ENCODE measurements at places on chromosomes 4 and X.

- no peaks in the 10 kb centered on the region for H3K36me3 ChIP-seq
- no peaks in the 10 kb centered on the region for H3K27me3 ChIP-seq
- H3K27ac ChIP-seq, result no peak overlapping the region
- peaks cover 2% of the 10 kb centered on the region for H3K4me1 ChIP-seq
- H3K4me3 ChIP-seq, result no peak overlapping the region
- DNase-seq, result no peak
These were observed 207.9 kb downstream of the HS6ST2 start for GRCh38 chrX:132750331-132751062.

GRCh38 chr4:176549161-176549865, 229.5 kb downstream of the SPCS3 start:
- no peaks in the 10 kb centered on the region for H3K4me1 ChIP-seq
- DNase-seq, result no peak
- H3K36me3 ChIP-seq, result no peaks in the 10 kb centered on the region
- no peak overlapping the region for H3K27ac ChIP-seq
- H3K4me3 ChIP-seq, result no peak overlapping the region

GRCh38 chr4:173370130-173370476, 651 bp upstream of the SAP30 start:
- peaks cover 25% of the 10 kb centered on the region for H3K4me1 ChIP-seq
- no peak for DNase-seq
- no peaks in the 10 kb centered on the region for H3K27me3 ChIP-seq
- H3K4me3 ChIP-seq, result peak overlapping the region; percentile 99
- H3K27ac ChIP-seq, result peak overlapping the region; percentile 89
- peaks cover 28% of the 10 kb centered on the region for H3K36me3 ChIP-seq

DNA sequence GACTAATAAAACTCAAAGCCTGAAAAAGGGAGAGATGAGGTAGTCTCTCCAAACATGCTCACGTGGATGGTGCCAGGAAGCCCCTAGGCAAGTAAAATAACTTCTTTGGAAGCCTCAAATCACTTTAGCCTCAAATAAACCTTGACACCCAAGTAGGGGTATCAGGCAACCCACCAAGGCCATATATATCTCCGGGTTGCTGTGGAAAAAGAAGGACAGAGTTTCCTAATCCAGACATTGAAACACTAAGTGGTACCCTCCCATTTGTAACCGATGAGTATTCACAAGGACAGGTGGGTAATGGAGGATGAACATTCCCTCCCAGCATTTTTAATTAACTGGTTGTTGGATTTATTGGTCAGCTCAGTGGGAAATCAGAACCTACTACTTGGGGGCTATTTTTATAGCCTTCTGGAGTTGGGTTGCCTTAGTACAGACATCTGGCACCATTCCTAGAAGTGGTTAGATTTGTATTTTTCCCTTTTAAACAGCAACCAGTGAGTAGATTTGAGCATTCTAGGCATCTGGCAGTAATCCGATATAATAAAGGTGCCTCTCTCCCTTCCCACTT, 87.7 kb downstream of the GPC3 start:
- H3K4me3 ChIP-seq, result no peak overlapping the region
- no peak for DNase-seq
- no peak overlapping the region for H3K27ac ChIP-seq
- H3K27me3 ChIP-seq, result no peaks in the 10 kb centered on the region
- no peaks in the 10 kb centered on the region for H3K4me1 ChIP-seq

- no peaks in the 10 kb centered on the region for H3K4me1 ChIP-seq
- H3K4me3 ChIP-seq, result no peak overlapping the region
- no peaks in the 10 kb centered on the region for H3K27me3 ChIP-seq
- H3K36me3 ChIP-seq, result no peaks in the 10 kb centered on the region
- no peak overlapping the region for H3K27ac ChIP-seq
These were observed 581.4 kb downstream of the RAB28 start for GRCh38 chr4:12902735-12903134.

- H3K4me1 ChIP-seq, result no peaks in the 10 kb centered on the region
- no peak for DNase-seq
- H3K36me3 ChIP-seq, result no peaks in the 10 kb centered on the region
- no peak overlapping the region for H3K27ac ChIP-seq
These were observed 535.3 kb upstream of the RPS6KA3 start for GRCh38 chrX:20802036-20802435.

DNA sequence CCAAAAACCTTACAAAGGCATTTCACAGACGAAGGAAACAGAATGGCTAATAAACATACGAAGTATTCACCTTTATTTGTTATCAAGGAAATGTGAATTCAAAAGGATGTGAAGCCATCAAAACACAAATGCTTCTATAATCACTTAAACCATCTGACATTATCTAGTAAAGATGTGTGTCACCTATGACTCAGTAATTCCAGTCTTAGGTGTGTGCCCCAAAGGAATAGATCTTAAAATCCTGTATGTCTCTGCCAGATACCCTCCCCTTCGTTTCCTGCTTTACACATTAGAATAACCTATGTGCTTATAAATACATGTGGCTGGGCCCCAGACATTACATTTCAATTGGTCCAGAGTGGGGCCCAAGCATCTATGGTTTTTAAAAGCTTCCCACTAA, 41.8 kb upstream of the CEP135 start:
- H3K36me3 ChIP-seq, result peaks cover 5% of the 10 kb centered on the region
- peak overlapping the region; percentile 51 for H3K4me3 ChIP-seq
- no peak for DNase-seq
- no peaks in the 10 kb centered on the region for H3K27me3 ChIP-seq
- no peaks in the 10 kb centered on the region for H3K4me1 ChIP-seq

- no peaks in the 10 kb centered on the region for H3K36me3 ChIP-seq
- no peak for DNase-seq
- no peak overlapping the region for H3K4me3 ChIP-seq
- no peaks in the 10 kb centered on the region for H3K27me3 ChIP-seq
- H3K4me1 ChIP-seq, result no peaks in the 10 kb centered on the region
These were observed 1113.1 kb downstream of the STIM2 start for GRCh38 chr4:27973700-27974099.

GRCh38 chrX:106450405-106450804, 161.4 kb upstream of the RADX start:
- H3K4me3 ChIP-seq, result no peak overlapping the region
- no peaks in the 10 kb centered on the region for H3K27me3 ChIP-seq

DNA sequence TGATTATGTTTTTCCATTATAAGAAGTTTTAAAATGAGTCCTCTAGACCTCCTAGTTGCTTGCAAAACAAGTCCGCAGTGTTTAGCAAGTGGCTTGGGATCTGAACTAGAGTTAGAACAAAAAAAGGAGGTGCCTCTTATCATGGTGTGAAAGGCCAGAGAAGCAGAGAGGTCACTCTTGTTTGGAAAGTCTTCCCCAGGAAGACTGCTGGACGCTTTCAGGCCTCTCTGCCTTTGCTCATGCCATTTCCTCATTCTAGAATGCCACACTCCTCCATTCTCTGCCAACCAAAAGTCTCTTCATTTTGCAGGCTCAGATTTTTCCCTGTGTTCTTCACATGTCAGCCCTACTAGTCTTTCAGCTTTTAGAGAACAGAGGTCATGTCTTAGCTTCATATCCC, 14.9 kb downstream of the PARM1 start:
- H3K4me3 ChIP-seq, result no peak overlapping the region
- no peak overlapping the region for H3K27ac ChIP-seq
- no peaks in the 10 kb centered on the region for H3K36me3 ChIP-seq

DNA sequence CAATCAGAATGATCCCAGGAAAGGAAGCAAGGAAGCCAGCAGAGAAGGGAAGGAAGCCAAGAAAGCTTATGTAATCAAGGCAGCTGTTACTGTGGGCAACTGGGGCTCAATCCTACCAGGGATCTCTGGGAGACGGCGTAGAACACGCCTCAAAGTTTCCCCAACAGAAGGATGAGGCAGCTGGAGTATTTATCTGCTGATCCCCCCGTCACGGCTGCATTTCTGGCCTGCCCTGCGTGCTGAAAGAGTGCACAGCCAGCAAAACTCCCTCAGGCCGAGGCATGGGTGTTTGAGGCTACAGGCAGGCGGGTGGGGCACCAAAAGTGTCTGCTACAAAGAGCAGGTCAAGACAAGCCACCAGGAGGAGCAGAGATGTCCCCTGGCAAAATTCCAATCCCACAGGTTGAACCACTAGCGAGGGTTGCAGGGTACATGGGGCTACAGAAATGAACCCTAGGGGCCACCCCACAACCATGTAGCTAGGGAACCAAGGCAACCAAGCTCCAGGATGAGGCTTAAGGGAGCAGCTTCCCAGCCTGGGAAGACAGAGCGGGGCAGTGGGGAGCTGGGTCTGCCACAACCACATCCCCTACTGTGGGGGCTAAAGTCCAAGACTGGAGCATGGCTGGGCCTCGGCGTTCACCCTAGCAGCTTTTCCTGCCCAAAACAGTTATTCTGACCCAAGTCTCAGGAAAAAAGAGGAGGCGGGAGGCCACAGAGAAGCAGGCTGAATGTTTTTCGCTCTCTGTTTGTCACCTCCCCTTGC, 113.4 kb downstream of the BCOR start:
- no peaks in the 10 kb centered on the region for H3K4me1 ChIP-seq
- H3K27ac ChIP-seq, result no peak overlapping the region
- no peak for DNase-seq
- H3K4me3 ChIP-seq, result no peak overlapping the region
- H3K36me3 ChIP-seq, result no peaks in the 10 kb centered on the region

- H3K27me3 ChIP-seq, result no peaks in the 10 kb centered on the region
- H3K36me3 ChIP-seq, result no peaks in the 10 kb centered on the region
- DNase-seq, result no peak
- H3K27ac ChIP-seq, result no peak overlapping the region
- no peak overlapping the region for H3K4me3 ChIP-seq
These were observed 30.7 kb downstream of the SRPX2 start for GRCh38 chrX:100674705-100675104.

DNA sequence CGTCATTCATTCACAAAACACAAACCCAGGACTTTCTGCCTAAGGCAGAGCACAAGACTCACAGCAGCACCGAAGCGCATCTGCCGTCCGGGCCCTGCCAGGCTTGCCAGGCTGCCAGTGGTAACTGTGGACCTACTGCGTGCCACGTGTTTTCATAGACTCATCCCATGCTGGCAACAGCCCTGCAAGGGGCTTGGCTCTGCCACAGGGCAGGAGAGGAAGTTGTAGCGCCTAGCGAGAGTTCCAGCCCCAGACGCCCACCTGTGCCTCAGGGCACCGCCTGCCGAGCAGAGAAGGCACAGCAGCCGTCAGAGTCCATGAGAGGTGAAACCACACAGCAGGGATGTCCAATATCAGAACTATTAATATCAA, 18.9 kb upstream of the MRFAP1 start:
- peak overlapping the region; percentile 53 for H3K27ac ChIP-seq
- no peak for DNase-seq

DNA sequence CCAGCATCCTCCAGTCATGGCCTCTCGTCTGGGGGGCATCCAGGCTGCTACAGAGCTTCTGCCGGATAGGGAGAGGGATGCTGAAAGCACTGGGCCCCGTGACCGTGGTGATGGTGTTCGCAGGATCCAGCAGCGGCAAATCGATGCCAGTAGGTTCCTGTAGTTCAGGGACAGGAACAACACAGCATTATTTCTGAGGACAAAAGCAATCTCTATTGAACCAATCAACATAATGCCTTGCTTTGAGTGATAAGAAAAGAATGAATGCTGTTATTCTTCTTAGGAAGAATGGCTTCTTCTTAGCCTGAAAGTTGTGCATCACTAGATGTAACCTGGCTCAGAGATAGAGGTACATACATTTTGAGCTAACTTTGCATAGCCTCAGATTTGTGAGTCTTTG, 378.6 kb downstream of the UNC5C start:
- no peak for DNase-seq
- no peaks in the 10 kb centered on the region for H3K4me1 ChIP-seq
- H3K4me3 ChIP-seq, result no peak overlapping the region
- no peaks in the 10 kb centered on the region for H3K36me3 ChIP-seq

DNA sequence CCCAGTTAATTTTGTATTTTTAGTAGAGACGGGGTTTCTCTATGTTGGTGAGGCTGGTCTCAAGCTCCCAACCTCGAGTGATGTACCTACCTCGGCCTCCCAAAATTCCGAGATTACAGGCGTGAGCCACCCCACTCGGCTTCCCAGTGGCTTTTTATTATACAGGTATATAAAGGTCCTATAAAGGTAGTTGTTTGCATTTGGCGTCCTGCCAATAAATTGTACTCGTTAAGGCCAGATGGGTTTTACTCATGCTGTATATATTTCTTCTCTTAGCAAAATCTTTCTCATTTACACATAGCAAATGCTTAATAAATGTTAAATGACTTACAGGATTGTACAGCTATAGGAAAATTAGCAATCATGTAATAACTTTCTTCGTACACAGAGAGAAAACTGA, 6.9 kb downstream of the SHROOM3 start:
- H3K4me1 ChIP-seq, result no peaks in the 10 kb centered on the region
- no peak overlapping the region for H3K4me3 ChIP-seq
- H3K27ac ChIP-seq, result no peak overlapping the region
- no peaks in the 10 kb centered on the region for H3K36me3 ChIP-seq

- peaks cover 10% of the 10 kb centered on the region for H3K36me3 ChIP-seq
- no peak for DNase-seq
- H3K4me3 ChIP-seq, result peak overlapping the region; percentile 90
- peak overlapping the region; percentile 85 for H3K27ac ChIP-seq
- H3K27me3 ChIP-seq, result peaks cover 11% of the 10 kb centered on the region
These were observed 528 bp upstream of the SLC25A4 start for GRCh38 chr4:185142564-185142911.

GRCh38 chr4:172989984-172990820, 178.4 kb upstream of the GALNT7 start:
- no peaks in the 10 kb centered on the region for H3K4me1 ChIP-seq
- no peak for DNase-seq
- H3K4me3 ChIP-seq, result no peak overlapping the region
- H3K27me3 ChIP-seq, result peaks cover 19% of the 10 kb centered on the region

GRCh38 chr4:14269824-14270223, 642.3 kb upstream of the BOD1L1 start:
- no peaks in the 10 kb centered on the region for H3K4me1 ChIP-seq
- no peaks in the 10 kb centered on the region for H3K27me3 ChIP-seq
- H3K36me3 ChIP-seq, result no peaks in the 10 kb centered on the region

DNA sequence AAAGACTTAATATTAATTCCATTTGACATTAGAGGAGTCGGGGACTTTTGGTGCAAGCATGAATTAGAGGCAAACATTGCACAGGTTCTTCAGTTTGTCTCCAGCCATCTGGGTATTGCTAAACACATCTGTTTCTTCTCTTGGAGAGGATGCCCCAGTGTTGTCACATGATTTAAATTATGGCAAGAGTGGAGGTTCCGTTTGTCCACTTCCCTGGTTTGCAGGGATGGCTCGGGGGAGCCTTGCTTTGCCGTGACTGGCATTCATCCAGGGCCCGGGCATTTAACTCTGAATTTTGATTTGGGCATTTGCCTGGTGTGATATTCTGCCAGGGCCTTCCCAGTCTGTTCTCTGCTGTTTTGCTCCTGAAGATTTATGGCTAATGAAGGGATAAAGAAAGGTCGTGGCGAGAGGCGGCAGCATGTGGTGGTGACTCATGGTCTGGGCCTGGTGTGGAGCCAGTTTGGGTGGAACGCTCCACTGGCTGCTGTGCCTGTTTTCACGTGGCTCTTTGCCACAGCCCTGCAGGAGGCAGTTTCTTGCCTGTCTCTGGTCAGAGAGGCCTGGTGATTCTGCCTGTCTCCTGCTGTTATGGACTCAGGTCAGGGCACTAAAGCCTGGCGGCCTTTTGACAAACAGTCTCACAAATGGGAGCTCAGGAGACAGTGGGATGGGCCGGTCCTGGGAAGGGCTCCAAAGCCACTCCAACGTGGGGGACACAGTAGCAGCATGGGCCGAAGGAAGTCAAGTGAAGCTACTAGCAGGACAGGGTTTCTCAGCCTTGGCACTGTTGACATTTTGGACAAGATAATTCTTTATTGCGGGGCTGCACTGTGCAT, 99.4 kb upstream of the PGRMC2 start:
- H3K4me1 ChIP-seq, result no peaks in the 10 kb centered on the region
- no peaks in the 10 kb centered on the region for H3K27me3 ChIP-seq
- no peak for DNase-seq
- no peak overlapping the region for H3K27ac ChIP-seq

- H3K4me3 ChIP-seq, result peak overlapping the region; percentile 81
- H3K27me3 ChIP-seq, result peaks cover 13% of the 10 kb centered on the region
- H3K4me1 ChIP-seq, result peaks cover 6% of the 10 kb centered on the region
- DNase-seq, result no peak
- H3K27ac ChIP-seq, result no peak overlapping the region
- H3K36me3 ChIP-seq, result no peaks in the 10 kb centered on the region
These were observed 552 bp downstream of the TCEAL9 start for GRCh38 chrX:103356858-103357257.

Data from effector memory CD8-positive, alpha-beta T cell (primary cell).